Osteoblast (primary cell): ENCODE measurements at places on chromosomes 5 and 9. TPM values are rescaled to one million over a fixed set of nuclear protein-coding genes. Genes with fewer than 3 reads are reported as not detected.

GRCh38 chr9:86734771-86735170, 212.5 kb downstream of the GAS1 start:
- DNase-seq: peak; percentile 85
- peak overlapping the region; percentile 43 for H3K27ac ChIP-seq
- H3K36me3 ChIP-seq: no peaks in the 10 kb centered on the region
- no peak overlapping the region for H3K4me3 ChIP-seq
- H3K4me1 ChIP-seq: peaks cover 42% of the 10 kb centered on the region
- no peaks in the 10 kb centered on the region for H3K27me3 ChIP-seq

- H3K27ac ChIP-seq: no peak overlapping the region
- DNase-seq: no peak
- no peaks in the 10 kb centered on the region for H3K36me3 ChIP-seq
- H3K4me3 ChIP-seq: no peak overlapping the region
- H3K27me3 ChIP-seq: no peaks in the 10 kb centered on the region
Measured at GRCh38 chr9:126658956-126659555, 45.3 kb downstream of the LMX1B start.

DNA sequence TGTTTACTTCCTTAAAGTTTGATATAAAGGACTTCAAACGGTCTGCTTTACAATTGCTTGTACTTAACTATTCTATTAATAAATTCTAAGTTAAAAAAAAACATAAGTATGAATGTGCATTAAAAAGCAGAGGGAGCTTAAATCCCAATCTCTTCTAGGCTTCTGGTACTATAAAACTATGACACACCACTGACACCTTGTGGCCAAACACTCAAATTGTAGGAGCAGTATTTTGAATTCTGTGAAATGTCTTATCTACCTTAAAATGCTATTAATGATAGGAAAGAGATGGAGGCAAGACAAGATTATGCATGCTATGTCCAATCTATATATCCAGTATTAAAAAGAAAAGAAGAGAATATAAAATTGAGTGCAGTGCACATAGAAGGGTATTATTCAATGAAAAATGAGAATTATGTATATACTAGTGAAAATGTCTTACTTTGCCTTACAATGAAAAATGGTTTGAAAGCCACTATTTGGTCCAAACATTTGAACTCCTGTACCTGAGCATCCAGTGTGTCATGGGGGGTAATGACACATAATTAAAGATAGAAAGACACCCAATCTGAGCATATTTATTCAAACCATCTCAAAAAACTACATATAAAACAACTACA, 87.6 kb downstream of the ERP44 start:
- no peak overlapping the region for H3K27ac ChIP-seq
- H3K4me3 ChIP-seq: no peak overlapping the region
- peak; percentile 69 for DNase-seq
- peaks cover 14% of the 10 kb centered on the region for H3K36me3 ChIP-seq
- peaks cover 4% of the 10 kb centered on the region for H3K4me1 ChIP-seq
- no peaks in the 10 kb centered on the region for H3K27me3 ChIP-seq

GRCh38 chr5:124550731-124551130, 195.7 kb downstream of the ZNF608 start:
- DNase-seq: no peak
- no peak overlapping the region for H3K27ac ChIP-seq

LMX1B gene
- under 0.01 TPM in 2 replicates for total RNA-seq

GRCh38 chr5:143110591-143110990, 292.9 kb downstream of the NR3C1 start:
- H3K4me3 ChIP-seq: no peak overlapping the region
- DNase-seq: no peak
- H3K36me3 ChIP-seq: no peaks in the 10 kb centered on the region
- no peak overlapping the region for H3K27ac ChIP-seq
- no peaks in the 10 kb centered on the region for H3K27me3 ChIP-seq
- H3K4me1 ChIP-seq: peaks cover 10% of the 10 kb centered on the region

- peaks cover 47% of the 10 kb centered on the region for H3K4me1 ChIP-seq
- no peak overlapping the region for H3K27ac ChIP-seq
- H3K4me3 ChIP-seq: no peak overlapping the region
- no peaks in the 10 kb centered on the region for H3K36me3 ChIP-seq
- DNase-seq: no peak
Measured at GRCh38 chr5:78642701-78643100, 5.9 kb downstream of the LHFPL2 start.

- H3K4me1 ChIP-seq: peaks cover 20% of the 10 kb centered on the region
- peak overlapping the region; percentile 97 for H3K27ac ChIP-seq
Measured at GRCh38 chr9:35102465-35102768, 514 bp downstream of the STOML2 start.
